ENCODE measurements at places on chromosomes 12 and 14. TPM values are rescaled to one million over a fixed set of nuclear protein-coding genes. Genes with fewer than 3 reads are reported as not detected.

DNA sequence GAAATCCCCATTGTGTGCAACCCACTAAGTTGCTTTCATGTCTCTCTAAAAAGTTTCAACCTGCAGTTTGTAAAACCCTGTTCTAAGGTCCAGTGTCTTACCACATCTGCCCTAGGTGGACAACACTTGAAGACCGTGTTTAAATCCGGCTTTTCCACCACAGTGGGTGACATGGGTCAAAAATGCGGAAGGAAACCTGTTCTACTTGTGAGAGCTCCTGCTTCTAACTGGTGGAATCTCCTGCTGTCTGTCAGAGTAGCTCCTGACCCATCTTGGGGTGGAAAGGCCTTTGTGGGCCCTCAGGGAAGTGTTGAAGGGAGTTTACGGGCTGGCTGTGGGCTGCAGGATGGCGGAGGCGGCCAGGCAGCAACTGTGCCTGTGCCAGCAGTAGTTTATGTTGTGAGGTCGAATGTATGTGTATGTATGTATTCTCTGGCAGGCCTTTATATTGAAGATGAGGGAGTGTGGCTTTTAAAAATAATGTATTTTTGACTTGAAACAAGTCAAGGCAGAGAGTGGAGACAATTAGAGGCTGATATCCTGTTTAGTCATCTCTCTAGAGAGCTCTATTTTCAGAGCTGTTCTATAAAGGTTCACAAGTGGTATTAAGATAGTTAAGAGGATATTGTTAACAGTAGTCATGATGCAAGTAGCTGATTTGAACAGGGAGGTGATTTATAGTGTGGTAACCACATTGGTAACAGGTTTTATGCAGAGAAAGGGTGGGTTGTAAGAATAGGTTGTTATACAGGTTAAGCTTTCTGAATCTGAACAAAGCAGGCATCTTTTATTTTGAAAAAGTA lies 67.0 kb downstream of the PRKCH start:
- H3K27ac ChIP-seq = no peak overlapping the region
- H3K4me1 ChIP-seq = peaks cover 40% of the 10 kb centered on the region
- no peaks in the 10 kb centered on the region for H3K27me3 ChIP-seq
- peak; percentile 53 for DNase-seq
- H3K4me3 ChIP-seq = no peak overlapping the region
- H3K36me3 ChIP-seq = peaks cover 26% of the 10 kb centered on the region

DNA sequence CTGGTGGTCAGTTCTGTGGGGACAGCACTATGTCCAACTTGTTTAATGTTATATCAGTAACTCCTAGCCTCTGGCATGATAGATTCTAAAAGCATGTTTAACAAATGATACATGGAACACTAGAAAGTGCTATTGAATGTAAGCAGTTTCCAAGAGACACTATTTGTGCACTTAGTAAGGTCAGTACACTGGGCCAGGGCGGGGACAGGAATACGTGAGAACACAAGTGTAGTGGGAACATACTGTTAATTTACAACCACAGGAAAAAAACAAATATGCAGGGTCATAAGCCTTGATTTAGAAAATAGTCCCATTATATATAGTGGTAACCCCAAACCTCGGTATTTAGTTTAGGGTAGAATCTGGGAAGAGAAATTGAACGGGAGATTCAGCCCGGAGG lies 88.9 kb upstream of the SLC38A2 start:
- peaks cover 39% of the 10 kb centered on the region for H3K4me1 ChIP-seq
- H3K36me3 ChIP-seq = peaks cover 14% of the 10 kb centered on the region
- DNase-seq = no peak
- no peak overlapping the region for H3K27ac ChIP-seq
- H3K4me3 ChIP-seq = no peak overlapping the region
- no peaks in the 10 kb centered on the region for H3K27me3 ChIP-seq

DNA sequence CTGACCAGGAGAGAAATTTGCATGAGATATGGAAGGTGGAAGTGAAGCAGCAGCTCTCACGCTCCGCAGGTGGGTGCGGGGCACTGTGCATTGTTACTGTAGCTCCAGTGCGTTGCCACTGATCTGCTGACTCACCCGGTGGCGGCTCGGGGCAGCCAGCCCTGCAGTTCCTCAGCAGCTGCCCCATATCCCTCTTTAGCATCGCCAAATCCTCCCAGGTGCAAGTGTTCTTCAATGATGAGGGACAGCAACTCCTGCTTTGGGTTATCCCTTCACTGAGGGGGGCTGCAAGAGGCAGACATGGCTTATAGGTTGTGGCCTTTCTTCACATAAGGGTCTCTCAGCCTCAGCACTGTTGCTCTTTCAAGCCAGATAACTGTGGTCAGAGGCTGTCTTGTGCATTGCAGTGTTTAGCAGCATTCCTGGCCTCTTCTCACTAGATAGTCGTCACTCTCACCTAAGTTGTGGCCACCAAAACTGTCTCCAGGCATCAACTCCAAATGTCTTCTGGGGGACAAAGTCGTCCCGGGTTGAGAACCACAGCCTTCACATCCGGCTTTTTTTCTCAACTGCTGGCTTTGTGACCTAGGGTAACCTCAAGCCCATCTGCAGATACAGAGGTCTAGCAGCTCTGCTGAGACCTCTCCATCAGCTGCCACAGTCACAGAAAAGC lies 180.8 kb downstream of the EFCAB11 start:
- H3K4me3 ChIP-seq = peak overlapping the region; percentile 75
- H3K27ac ChIP-seq = peak overlapping the region; percentile 79
- H3K4me1 ChIP-seq = peaks cover 37% of the 10 kb centered on the region
- H3K27me3 ChIP-seq = peaks cover 11% of the 10 kb centered on the region
- H3K36me3 ChIP-seq = no peaks in the 10 kb centered on the region

- H3K27me3 ChIP-seq = peaks cover 56% of the 10 kb centered on the region
- H3K27ac ChIP-seq = no peak overlapping the region
Observed at GRCh38 chr12:63152321-63152700, 1.3 kb upstream of the AVPR1A start.

- H3K27ac ChIP-seq = no peak overlapping the region
- H3K27me3 ChIP-seq = peaks cover 5% of the 10 kb centered on the region
- DNase-seq = no peak
- no peak overlapping the region for H3K4me3 ChIP-seq
- H3K36me3 ChIP-seq = no peaks in the 10 kb centered on the region
Observed at GRCh38 chr12:15757553-15758255, 31.5 kb downstream of the EPS8 start.

GRCh38 chr12:76201758-76202157 lies 117.3 kb upstream of the NAP1L1 start:
- no peak overlapping the region for H3K27ac ChIP-seq
- DNase-seq = no peak
- H3K4me1 ChIP-seq = peaks cover 8% of the 10 kb centered on the region
- no peak overlapping the region for H3K4me3 ChIP-seq
- peaks cover 21% of the 10 kb centered on the region for H3K27me3 ChIP-seq

DNA sequence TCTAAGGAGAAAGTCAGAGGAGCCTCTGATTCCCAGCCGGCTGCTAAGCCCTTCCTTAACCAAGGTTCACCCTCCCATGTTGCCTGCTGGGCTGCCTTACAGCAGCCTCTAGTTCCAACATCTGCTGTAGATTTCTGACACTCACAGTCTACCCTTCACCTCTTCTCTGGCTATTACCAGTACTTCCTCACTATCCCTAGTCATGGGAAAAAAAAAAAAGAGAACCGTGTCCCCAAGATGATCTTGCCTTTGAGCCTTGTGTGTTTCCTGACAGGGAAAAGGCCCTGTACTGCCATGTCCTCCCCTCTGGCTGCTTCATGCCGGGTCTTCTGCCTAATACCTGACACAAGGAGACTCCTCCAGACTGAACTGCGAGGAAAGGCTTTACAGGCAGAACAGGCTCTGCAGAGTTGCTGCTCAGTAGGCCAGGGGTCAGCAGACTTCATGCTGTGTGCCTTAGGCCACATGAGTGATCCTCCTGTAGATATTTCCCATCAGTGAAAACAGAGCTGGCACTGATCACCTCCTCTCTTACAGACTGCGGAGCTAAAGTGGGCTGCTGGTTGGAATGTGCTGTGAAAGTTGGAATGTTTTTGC lies 46.8 kb downstream of the PRKCH start:
- H3K36me3 ChIP-seq = peaks cover 37% of the 10 kb centered on the region
- H3K4me3 ChIP-seq = peak overlapping the region; percentile 27
- no peak for DNase-seq

GRCh38 chr12:13702381-13702780 lies 279.0 kb downstream of the GRIN2B start:
- H3K4me3 ChIP-seq = no peak overlapping the region
- H3K36me3 ChIP-seq = no peaks in the 10 kb centered on the region

GRCh38 chr14:50823762-50824636 lies 7.0 kb downstream of the NIN start:
- no peak for DNase-seq
- peak overlapping the region; percentile 92 for H3K27ac ChIP-seq
- peaks cover 38% of the 10 kb centered on the region for H3K36me3 ChIP-seq

DNA sequence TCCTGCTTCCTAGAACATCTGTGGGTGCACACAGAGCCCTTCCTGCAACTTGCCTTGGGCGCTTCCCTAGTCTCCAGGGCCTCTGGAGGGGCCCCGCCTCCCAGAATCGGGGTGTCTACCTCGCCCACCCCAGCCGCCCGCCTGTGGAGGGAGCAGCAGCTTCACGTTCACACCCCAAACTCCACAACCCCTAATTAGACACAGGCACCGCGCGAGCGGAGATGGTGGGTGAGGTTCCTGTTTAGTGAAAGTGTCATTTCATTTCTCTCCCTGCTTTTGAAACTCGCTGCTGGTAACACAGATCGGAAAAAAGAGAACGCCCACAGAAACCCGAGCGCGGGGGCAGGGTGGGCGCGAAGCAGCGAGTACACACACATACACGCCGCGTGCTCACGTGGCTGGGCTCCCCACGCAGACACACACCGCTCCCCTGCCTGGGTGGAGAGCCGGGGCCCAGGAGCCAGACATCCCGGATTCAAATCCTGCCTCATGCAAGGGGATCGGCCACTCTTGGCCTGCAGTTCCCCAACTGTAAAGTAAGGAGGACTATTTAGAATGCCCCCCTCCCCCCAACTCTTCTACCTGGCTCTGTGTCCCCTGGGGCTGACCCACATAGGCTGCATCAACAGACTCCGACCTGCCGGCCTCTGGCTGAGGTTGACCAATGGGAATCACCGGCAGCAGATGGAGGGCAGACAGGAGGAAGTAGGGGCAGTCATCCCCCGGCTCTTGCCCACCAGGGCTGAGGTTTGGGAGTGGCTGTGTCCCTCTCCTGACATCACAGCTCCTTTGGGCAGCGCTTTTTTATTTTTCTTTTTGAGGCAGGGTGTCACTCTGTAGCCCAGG lies 79.2 kb upstream of the NCOR2 start:
- peaks cover 10% of the 10 kb centered on the region for H3K27me3 ChIP-seq
- H3K27ac ChIP-seq = no peak overlapping the region
- no peaks in the 10 kb centered on the region for H3K36me3 ChIP-seq

DNA sequence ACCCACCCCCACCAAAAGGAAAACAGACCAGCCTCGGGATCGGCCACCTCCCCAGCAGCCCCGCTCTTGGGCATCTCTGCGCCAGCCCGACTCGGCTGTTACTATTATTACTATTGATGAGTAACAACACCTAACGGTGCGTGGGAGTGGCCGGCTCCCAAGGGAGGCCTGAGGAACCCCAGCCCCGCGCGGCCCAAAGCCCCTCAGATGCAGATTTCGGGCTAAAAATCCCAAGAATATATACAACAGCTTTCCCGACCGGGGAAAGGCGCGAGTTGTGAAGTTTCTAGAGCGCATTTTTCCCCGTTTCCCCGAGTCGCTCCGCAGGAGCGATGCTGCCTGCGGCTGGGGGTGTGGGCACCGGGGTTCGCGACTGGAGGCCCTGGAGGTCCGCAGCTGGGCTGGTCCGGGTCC lies 565 bp downstream of the NT5DC3 start:
- H3K27ac ChIP-seq = peak overlapping the region; percentile 62
- peaks cover 19% of the 10 kb centered on the region for H3K27me3 ChIP-seq
- H3K4me3 ChIP-seq = peak overlapping the region; percentile 85
- H3K36me3 ChIP-seq = no peaks in the 10 kb centered on the region

- peak overlapping the region; percentile 54 for H3K4me3 ChIP-seq
- H3K27me3 ChIP-seq = no peaks in the 10 kb centered on the region
- peaks cover 2% of the 10 kb centered on the region for H3K36me3 ChIP-seq
- DNase-seq = no peak
- H3K4me1 ChIP-seq = peaks cover 21% of the 10 kb centered on the region
- H3K27ac ChIP-seq = no peak overlapping the region
Observed at GRCh38 chr12:118307069-118307954, 65.4 kb downstream of the TAOK3 start.

DNA sequence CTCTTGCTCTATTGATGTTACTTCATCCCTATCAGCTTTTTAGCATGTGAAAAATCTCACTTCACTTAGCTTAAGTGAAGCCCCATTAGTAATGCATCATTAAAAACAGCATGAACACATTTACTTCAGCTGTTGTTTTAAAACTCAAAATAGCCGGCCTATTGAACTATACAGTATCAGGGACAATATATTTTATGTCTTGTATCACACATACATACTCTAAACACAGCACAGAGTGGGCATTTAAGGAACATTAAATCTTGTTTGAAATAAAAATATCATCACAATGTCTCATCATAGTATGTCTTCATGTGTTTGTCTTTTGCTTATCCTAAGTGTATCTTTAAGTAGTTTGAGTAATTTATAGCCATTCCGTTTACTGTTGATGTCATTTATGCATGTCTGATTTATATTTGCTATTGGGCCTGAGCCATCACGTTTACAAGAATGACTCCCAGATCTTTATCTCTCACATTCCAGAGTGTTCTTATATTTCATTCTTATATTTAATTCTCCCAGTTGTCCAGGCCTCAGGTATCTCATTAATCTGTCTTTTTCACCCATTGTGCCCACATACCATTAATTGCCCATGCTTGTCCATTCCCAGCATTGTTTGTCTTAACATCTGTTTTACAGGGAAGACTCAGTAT lies 57.5 kb downstream of the ARHGAP5 start:
- no peaks in the 10 kb centered on the region for H3K4me1 ChIP-seq
- no peak for DNase-seq

GRCh38 chr12:6321905-6322304 lies 11.4 kb downstream of the PLEKHG6 start:
- no peak for DNase-seq
- H3K36me3 ChIP-seq = peaks cover 9% of the 10 kb centered on the region
- peaks cover 54% of the 10 kb centered on the region for H3K4me1 ChIP-seq
- no peak overlapping the region for H3K4me3 ChIP-seq
- peak overlapping the region; percentile 68 for H3K27ac ChIP-seq
- H3K27me3 ChIP-seq = peaks cover 1% of the 10 kb centered on the region

DNA sequence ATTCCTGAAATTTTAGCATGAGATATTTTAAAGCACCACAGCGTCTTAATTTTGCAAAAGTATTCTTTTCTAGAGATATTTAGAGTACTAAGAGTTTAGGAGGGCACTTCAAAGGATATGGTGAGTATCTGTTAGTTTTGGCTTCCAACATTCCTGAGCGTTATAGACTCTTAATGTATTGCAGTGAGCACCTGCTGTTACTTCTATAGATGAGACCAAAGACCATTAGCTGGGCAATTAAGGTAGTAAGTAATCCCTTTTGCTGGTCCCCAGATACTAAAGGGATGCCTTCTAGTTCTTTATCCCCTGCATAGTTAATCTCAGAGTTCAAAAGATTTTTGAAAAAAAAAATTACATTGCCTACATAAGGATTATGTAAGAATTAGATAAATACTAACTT lies 975.6 kb downstream of the GALC start:
- no peaks in the 10 kb centered on the region for H3K4me1 ChIP-seq
- DNase-seq = no peak
- no peak overlapping the region for H3K27ac ChIP-seq
- no peaks in the 10 kb centered on the region for H3K27me3 ChIP-seq

The SLC6A15 gene
- not detected for total RNA-seq

The P2RX2 gene
- not detected for total RNA-seq

The CGRRF1 gene
- total RNA-seq = 14.7 TPM

The DIO3 gene
- not detected for total RNA-seq

The STRAP gene
- total RNA-seq = 60.3 TPM

The TAS2R9 gene
- total RNA-seq = 0.28 TPM

The SOAT2 gene
- total RNA-seq = 9.8 TPM

The CELA1 gene
- not detected for total RNA-seq

The PAX9 gene
- total RNA-seq = not detected

The CLEC6A gene
- total RNA-seq = not detected
